Epithelial cell of proximal tubule (primary cell): ENCODE measurements at places on chromosomes 5 and 9.

GRCh38 chr5:160197341-160198144 lies 31.8 kb upstream of the FABP6 start:
- DNase-seq = no peak

- no peak for DNase-seq
Observed at GRCh38 chr9:17739022-17739421, 160.2 kb downstream of the SH3GL2 start.

GRCh38 chr5:74311961-74312360 lies 328.6 kb downstream of the ENC1 start:
- DNase-seq = no peak

GRCh38 chr5:35598707-35599370 lies 18.8 kb upstream of the SPEF2 start:
- DNase-seq = peak; percentile 15

GRCh38 chr9:114037961-114038723 lies 40.0 kb downstream of the AMBP start:
- peak; percentile 25 for DNase-seq

DNA sequence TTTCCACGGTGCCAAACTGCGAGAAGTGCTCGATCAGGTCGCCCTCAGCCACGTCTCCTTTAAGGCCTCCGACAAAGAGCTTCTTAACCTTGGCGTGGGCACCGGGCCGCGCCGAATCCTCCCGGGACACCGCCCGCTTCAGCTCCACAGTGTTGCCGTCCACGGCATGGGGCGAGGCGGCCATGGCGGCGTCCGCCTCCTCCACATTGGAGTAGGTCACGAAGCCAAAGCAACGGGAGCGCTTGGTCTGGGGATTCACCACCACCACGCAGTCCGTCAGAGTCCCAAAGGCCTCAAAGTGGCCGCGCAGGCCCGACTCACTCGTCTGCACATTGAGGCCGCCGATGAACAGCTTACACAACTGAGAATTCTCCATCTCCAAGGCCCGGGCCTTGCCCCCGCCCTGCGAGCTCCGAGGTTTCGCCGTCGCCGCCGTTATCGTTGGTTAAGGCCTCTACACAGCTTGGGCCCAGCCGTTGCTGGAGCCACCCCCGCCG lies 424 bp downstream of the HNRNPA0 start:
- no peak for DNase-seq

DNA sequence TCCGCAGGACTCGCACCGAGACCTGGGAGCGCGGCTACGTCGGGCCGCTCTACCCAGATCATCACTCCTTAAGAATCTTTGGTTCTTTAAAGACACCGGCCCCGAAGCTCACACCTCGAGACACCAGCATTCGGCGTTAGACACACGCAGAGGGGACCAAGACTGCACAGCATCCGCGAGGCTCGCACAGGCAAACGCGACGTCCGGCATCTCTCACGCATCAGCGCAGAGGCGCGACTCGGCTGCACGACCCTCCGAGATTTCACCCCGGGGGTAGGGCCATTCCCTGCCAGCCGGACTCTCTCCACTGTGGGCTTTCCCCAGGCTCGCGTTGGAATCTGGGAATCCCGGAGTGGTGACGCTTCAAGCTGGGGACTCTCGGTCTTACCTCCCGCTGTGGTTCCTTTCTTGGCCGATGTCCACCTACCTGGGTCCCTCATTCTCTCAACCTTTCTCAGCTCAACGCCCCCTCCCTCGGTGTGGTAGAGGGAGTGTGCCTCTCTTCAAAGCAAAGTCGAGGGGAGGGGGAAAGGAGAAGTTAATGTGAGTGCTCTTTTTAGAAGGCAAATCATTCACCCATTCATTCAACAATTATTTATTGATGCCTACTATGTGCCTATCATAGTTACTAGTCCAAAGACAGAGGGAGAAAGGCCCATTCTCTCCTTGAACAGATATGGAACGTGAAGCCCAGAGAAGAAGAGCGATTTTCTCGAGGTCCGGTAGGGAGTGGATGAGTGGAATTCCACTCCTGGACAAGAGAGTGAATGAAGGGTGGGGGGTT lies 1.3 kb upstream of the HAND1 start:
- DNase-seq = no peak

DNA sequence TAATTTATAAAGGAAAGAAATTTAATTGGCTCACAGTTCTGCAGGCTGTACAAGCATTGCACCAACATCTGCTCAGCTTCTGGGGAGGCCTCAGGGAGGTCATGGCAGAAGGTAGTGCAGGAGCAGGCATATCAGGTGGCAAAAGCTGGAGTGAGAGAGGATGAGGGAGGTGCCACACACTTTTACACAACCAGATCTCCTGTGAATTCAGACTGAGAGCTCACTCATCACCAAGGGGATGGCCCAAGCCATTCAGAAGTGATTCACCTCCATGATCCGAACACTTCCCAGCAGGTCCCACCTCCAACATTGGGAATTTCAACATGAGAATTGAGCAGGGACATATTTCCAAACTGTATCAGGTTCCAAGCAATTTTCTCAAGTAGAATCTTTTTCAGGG lies 84.7 kb upstream of the BRINP1 start:
- no peak for DNase-seq

DNA sequence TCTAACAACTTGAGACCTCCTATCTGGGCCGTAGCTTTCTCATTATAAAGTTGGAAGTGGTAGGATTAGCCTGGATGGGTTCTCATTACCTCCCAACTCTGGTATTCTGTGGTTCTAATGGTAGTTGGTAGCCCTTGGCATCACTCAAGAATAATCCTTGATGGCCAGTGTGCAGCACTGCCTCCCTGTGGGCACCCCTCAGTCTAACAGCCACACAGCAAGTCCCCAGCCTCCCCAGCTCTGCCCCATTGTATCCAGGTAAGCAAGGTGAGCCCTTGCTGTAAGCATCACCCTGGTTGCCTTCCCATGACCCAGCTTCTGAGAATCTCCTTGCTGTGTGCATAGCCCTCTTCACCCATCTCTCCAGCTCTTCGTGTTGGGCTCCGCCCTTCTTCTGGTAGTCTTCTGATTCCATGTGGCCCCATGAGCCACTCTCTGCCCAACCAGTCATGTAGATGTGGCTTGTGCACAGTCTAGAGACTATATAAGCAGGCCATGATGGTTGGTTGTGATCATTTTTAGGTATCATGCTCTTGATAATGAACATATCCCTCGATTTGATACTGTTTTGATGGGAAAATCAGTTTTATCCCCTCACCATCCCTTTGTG lies 57.6 kb upstream of the GRHPR start:
- no peak for DNase-seq

- no peak for DNase-seq
Observed at GRCh38 chr5:157961896-157962590, 103.1 kb upstream of the CLINT1 start.

DNA sequence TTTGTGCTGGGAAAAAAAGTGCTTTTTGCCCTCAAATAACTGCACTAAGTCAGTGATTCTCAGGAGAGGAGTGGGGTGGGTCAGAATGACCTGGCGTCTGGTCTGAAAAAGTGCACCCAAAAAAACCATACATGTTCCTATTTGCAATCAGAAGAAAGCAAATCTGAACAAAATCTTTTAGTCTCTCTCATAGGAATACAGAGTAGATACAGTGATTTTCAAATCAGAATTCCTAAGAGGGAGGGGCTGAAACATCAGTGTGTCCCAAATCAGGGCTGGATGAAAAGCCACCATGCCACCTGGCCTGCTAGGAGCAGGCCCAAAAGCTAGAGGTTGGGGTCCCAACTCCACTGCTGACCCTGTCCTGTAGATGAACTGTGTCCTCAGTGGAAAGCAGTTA lies 66.8 kb downstream of the RAPGEF1 start:
- no peak for DNase-seq

DNA sequence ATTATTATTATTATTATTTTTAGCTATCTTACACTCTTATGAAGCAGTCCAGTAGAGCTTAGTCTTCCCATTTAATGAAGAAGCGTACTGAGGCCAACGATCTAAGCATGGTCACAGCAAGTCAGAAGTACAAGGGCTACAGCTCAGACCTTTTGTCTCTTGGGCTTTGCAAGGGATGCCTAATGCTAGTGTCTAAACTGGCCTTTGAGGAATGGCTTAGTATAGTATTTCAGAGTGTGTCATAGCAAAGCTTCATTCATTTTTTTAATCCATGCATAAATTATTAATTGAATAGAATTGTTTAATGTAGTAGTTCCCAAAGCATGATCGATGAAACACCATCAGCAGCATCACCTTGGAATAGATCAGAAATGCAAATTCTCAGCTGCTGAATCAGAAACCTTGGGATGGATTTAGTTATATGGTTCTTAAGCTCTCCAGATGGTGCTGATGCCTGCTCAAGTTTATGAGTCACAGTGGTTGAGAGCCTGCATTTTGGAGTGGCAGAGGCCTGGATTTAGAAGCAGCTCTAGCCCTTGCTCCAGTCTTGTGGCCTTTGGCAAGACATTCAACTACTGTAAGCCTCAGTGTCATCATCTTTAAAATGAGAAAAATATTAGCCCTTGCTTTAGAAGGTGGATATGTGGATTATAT lies 6.1 kb downstream of the IL12B start:
- DNase-seq = no peak

DNA sequence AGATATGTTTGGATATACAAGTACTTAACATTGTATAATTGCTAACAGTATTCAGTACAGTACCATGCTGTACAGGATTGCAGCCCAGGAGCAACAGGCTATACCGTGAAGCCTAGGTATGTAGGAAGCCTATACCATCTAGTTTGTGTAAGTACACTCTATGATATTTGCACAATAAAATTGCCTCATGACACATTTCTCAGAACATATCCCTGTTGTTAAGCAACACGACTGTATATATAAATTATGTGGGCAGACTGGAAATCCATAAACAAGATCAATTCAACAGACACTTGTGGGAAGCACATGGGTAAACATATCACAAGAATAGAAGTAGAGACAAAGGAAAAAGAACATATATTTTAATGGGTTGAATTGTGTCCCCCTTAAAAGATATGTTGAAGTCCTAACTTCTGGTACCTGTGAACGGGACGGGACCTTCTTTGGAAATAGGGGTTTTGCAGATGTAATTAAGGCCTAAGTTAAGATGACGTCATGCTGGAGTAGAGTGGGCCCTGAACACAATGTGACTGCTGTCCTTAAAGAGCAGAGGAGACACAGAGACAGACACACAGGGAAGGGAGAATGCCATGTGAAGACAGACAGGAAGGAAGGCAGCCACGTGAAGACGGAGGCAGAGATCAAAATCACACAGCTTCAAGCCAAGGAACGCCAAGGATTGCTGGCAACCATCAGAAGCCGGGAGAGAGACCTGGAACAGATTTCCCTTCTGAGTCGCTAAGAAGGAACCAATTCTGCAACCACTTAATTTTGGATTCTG lies 76.3 kb downstream of the SCAI start:
- no peak for DNase-seq
